Naive thymus-derived CD4-positive, alpha-beta T cell (primary cell): ENCODE measurements at places on chromosomes 11 and 22.
A peak's percentile ranks its signal among the peaks of the same experiment; 100 is the strongest.

DNA sequence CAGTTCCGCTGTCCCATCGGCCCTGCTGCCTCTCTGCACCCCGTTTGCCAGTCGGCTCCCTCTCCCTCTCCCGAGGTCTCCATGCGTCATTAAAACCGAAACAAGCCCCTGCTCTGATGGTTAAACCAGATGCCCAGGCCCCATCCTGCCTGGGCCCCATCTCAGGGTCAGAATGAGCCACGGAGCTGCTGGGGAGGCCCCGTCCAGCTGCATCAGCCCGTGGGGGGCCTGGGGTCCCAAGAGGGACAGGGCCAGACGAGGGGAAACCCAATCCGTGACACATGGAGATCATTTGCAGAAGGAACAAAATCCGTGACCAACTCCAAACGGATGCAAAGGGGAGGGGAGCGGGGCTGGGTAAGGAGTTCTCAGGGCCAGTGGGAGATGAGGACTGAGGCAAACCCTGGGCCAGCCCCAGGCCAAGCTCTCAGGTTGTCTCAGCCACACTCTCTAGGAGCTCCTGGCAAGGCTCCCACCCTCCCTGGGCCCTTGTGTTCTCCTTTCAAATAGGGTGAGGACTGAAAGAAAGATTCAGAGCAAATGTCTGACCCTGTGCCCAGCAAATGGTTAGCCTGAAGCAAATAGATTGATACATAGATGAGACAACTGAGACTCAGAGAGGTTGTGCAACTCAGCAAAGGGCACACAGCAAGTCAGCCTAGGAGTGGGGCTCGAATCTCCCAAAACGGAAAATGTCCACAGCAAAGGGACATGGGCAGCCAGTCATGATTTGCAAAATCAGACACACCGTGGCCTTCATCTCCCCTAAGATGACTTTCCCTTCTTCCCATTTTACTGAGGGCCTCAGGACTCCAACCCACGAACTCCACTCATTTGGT, 162.1 kb downstream of the MN1 start:
- DNase-seq, result no peak

DNA sequence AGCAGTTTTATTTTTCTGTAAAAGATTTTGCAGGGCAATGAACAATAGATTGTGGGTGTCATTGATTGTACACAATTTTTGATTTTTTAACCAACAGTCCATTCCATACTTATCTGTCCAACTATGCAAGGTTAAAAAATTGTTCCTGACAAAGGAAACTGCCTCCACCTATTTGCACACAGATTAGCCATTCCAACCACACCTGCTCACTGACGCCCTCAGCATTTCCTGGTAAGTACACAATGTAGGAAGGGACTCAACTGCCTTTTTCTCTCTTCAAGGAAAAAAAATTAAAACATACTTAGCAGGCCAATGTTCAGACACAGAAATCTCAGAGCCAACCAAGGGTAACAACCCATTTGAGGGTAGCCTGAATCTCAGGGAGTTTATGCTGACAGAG, 4.3 kb upstream of the FUT4 start:
- DNase-seq, result no peak

DNA sequence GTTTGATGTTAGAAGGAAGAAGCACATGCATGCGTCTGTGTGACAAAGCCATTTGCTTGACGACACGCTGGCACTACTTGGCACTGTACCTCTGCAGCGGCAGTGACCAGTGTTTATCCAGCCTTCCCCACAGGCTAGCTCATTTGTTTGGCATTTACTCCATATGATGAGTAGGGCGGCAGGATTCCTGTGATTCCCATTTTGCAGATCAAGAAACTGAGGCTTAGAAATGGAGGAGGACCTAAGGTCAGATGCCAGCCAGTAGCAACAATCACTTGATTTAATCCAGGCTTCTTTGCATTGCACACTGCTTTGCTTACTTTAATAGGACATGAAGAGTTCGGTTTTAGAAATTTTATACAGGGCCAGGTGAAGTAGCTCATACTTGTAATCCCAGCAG, 45.0 kb downstream of the TBC1D22A start:
- DNase-seq, result no peak

- no peak for DNase-seq
These were observed 19.7 kb upstream of the FIBIN start for GRCh38 chr11:26974069-26974783.

GRCh38 chr22:19903031-19903430, 38.5 kb upstream of the COMT start:
- no peak for DNase-seq

GRCh38 chr11:102722821-102723220, 1.9 kb downstream of the MMP8 start:
- no peak for DNase-seq

DNA sequence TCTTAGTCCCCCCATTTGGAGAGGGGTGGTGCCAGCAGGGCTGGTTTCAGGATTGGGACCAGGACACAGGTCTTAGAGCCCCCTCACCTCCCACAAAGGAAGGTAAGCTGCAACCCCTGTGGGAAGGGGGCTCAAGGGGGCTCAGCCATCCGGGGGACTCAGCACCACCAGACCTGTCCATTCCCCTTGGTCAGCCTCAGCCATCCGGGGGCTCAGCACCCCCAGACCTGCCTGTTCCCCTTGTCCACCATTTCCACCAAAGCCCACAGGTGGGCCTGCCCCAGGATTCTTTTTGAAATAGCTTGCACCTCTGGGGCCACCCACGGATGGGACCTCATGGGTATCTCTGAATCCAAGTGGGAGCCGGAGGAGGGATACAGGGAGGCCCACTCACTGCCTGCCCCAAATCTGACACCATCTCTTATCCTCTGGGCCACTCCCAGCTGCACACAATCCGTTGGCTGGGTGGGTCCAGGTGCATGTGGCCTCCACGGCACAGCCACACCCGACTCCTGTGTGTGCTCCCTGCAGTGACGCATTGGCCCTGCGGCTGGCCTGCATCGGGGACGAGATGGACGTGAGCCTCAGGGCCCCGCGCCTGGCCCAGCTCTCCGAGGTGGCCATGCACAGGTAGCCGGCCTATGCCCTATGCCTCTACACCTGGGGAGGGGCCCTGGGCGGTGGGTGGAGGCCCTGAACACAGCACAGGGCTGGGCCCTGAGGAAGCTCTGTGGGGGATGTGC, 15.9 kb downstream of the MCAT start:
- no peak for DNase-seq

- no peak for DNase-seq
These were observed 15.3 kb downstream of the PTS start for GRCh38 chr11:112241486-112241885.

DNA sequence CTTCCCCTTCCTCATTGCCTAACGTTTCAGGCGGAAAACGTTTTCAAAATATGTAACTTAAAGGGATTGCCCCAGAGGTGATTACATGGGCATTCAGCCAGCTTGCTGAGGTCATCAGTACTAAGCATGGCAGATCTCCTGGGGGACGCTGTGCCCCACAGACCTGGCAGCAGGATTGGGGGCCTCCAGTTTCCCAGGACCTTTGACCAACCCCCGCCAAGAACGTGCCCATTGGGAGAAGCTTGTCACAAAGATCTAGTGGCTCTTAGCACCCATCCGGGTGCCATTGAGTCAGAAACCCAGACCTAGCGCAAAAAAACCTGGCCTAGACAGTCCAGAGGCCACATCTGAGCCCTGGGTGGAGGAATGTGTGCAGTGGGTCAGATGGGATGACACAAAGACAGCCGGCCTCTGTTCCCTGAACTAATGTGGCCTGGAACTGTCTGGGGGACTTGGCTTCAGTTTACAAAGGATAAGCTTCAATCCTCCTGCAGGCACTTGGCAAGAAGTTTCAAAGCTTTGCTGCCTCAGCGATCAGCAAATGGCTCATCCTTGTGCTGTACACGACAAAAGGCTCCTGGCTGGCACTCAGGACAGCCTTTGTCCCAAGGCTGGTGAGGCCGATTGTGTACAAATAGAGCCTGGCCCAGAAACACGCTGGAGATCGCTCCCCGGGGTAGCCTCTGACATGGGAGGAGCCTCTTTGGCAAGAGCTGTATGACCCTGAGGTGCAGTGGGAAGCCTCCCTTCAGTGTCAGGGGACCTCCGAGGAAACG, 9.5 kb downstream of the C1QTNF6 start:
- DNase-seq, result no peak

GRCh38 chr11:61765550-61766253, 13.3 kb downstream of the MYRF start:
- DNase-seq, result no peak

GRCh38 chr11:34344410-34344767, 13.4 kb downstream of the ABTB2 start:
- DNase-seq, result no peak

- no peak for DNase-seq
These were observed 13.6 kb upstream of the MUC2 start for GRCh38 chr11:1060852-1061616.

DNA sequence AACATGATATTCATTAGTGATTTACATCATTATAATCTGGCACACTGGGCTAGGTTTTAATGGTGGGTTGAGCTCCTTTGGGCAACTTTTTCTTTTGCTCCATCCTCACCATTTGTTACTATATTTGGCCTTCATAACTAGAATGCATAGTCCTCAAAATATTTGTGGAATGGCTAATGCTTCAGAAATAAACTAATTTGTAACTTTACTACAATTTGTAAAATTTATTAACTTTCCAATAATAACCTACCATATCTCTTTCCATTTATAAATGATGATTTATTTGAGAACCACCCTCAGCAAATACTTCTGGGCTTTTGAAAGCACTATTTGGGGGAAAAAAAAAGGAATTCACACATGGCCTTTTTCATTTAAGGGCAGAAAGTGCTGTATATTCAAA, 79.7 kb downstream of the LARGE2 start:
- DNase-seq, result no peak

GRCh38 chr22:30297991-30298701, 8.8 kb upstream of the CASTOR1 start:
- no peak for DNase-seq

DNA sequence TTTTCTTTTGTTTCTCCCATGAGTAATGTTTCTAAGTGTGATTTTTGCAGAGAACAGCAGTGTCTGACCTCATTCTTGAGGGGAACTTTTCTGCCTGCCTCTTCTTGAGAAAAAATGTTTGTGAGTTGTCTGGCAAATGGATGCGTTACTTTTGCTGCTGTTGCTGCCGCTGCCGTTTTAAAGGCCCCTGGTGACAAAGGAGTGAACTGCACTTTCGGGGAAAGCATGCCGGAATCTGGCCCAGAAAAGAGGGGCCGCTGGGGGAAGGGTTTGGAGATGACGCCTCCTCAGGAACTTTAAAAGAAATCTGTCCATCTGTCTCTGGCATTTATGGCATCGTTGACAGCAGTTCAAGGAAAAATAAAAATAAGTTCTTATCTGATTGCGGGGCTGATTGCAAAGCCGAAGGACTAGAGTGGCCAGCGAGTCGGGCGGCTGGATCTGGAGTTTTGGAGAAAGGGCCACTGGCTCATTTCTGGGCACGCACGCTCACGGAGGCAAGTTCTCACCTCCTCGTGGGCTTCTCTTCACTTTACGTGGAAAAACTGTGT, 16.5 kb downstream of the ZBTB16 start:
- peak; percentile 35 for DNase-seq

DNA sequence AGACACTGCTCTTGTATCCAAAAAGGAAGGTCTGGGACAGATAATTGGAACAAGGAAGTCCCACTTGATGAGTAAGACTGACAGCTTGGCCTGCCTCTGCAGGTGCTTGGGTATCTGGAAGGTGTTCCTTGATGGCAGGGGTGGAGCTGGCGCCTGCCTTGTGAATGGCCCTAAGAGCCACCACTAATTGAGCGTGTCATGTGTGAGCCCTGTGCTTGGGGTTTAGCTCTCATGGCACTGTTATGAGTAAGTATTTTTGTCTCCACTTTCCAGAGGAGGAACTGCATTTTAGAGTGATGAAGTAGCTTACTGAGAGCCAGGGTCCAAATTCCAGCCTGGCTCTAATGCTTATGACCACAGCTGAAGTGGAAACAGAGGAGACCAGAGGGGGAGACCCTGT, 71.2 kb upstream of the NECTIN1 start:
- DNase-seq, result no peak

- no peak for DNase-seq
These were observed 243.5 kb upstream of the ANO3 start for GRCh38 chr11:26088391-26088790.

DNA sequence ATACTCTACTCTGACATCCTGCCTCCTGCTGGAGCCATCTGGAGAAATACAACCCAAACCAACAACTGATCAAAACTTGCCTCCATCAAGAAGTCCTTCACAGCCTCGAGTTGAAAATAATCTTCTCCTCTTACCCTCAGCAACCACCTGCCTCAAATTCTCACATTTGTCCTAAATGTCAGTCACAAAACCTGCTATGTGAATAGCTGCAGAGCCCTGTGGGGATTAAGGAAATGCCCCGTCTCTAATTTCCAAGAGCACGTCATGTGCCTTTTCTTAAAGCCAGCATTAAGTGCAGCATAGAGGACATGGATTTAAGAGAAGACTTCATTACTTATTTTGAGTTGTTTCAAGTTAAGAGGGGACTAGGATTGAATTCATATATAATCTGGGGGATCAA, 105.9 kb downstream of the TRPC6 start:
- no peak for DNase-seq

- no peak for DNase-seq
These were observed 3.7 kb upstream of the APLNR start for GRCh38 chr11:57240757-57241156.

GRCh38 chr11:102456381-102456780, 3.8 kb upstream of the TMEM123 start:
- no peak for DNase-seq

GRCh38 chr22:41619979-41620588, 759 bp downstream of the DESI1 start:
- peak; percentile 24 for DNase-seq

DNA sequence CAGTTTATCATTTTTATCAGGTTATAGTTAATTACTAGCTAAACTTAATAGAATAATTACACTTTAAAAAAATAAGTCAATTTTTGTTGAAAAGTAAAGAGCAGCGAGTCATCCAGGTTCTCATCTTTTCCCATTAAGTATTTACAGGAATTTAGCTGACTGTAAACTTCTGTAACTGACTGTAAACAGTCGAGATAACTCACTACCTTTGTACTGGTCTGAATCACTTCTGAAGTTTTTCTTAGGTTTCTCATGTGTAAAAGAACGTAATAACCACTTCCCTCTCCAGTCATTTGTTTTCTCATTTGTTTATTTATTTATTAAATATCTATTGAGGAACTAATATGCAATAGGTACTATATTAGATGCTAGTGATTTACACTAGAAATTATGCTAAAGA, 270.8 kb downstream of the DYNC2H1 start:
- no peak for DNase-seq

GRCh38 chr11:46896719-46897406, 21.5 kb downstream of the LRP4 start:
- DNase-seq, result no peak

- no peak for DNase-seq
These were observed 39.1 kb downstream of the BRSK2 start for GRCh38 chr11:1428762-1429316.

- no peak for DNase-seq
These were observed 33.1 kb downstream of the CEP295 start for GRCh38 chr11:93694557-93694956.

DNA sequence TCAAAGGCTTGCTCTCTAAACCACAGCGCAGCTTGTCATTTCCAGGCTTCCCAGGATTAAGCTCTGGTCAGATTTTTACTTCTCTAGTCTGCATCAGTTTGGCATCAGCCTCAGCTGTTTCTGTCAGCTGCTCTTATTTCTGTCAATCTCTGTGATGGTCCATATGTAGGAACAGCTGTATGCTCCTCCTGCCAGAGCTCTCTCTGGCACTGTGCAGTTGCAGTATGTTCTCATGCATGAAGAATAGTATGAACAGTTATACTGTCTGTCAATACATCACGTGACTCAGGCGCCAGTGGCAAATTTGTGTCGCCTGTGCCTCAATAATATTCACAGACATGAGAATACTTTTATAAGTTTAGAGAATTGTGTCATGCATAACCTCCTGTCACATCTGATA, 6.7 kb downstream of the OR6M1 start:
- no peak for DNase-seq

- no peak for DNase-seq
These were observed 94.9 kb upstream of the CADM1 start for GRCh38 chr11:115599125-115599524.
